ENCODE measurements at places on chromosomes 16 and 17.

DNA sequence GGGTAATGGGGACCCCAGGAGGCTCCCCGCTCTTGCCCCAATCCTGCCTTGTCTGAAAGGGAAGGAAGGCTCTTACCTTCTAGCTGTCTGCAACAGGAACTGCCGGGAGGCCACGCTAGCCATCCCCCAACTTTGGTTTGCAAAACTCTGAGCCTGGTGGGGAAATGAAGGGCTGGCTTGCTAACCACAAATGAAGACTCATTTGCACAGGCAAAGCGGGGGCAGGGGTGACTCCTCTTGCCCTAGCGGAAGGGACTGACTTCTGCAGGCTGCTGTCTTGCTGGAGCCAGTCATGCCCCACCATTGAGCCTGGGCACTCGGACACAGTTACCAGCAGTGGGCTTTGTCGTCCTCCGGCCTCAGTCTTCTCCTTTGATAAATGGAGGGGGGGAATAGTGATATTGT is 52.6 kb downstream of the PLCG2 start:
- no peak for DNase-seq

DNA sequence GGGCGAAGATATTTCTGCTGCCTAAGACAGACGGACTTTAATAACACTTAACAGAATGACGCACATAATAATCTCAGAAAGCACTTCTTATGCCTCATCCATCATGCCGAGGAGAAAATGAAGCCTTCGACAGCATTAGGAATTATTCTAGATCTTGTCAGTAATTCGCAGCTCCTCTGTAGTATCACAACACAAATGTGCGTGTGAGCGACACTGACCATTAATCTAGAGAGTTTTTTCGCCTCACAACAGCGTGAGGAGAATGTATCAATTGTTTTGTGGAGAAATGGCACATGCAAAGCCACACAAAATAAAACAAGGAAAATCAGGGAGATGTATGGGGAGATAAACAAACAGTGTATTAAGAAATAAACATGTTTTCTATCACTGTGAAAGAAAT is 410.2 kb upstream of the PSMD7 start:
- DNase-seq, result no peak

DNA sequence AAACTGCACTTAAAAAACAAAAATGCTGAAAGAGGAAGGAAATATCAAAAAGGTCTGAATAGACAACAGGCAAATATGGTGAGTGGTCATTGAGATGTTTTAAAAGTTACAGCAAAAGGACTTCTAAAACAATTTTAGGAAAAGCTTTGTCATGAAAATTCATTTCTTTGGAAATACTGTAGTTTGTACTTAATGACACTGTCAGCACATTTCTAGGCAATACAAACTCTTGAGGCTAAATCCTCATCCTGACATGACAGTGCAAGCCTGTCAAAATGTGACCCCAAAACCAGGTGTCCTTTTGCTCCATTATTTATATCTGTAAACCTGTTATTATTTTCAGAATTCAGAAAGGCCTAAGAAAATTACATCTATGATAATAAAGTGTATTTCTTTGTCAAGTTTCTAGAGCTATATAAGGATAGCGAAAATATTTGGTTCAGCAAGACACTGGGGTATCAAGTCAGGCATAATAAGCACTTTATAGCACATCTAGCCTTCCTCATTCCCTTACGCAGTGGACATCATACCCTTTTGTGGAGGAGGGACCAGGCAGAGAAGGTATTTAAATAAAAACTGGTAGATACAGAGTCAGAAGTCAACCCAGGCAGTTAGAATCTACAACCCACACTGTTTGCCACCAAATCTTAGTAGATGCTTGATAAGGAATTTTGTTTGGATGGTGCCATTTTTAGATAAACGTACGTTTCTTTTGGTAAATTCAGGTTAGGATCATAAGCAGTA is 28.4 kb downstream of the SIAH1 start:
- DNase-seq, result no peak

- no peak for DNase-seq
Observed at GRCh38 chr16:71344315-71344905, 14.1 kb upstream of the CALB2 start.

GRCh38 chr17:64067657-64068056 is 47.2 kb upstream of the ICAM2 start:
- DNase-seq, result no peak
